ENCODE measurements at places on chromosomes 1 and 21. TPM values are rescaled to one million over a fixed set of nuclear protein-coding genes. Genes with fewer than 3 reads are reported as not detected.

Gene CITED4
- 103 TPM for total RNA-seq

Gene GNL2
- total RNA-seq = 49.7 TPM

Gene RNU1-4
- total RNA-seq = not detected

Gene IL20
- not detected for total RNA-seq

Gene AMPD1
- total RNA-seq = not detected

Gene HES3
- not detected for total RNA-seq

Gene RIMS3
- 1.7 TPM for total RNA-seq

Gene OR2G6
- total RNA-seq = not detected

Gene PLD5
- total RNA-seq = 1.7 TPM

Data from A549 treated with GW870086 at 1 μM for 4 hours (cell line).